AG20443 (cell line): ENCODE measurements at places on chromosomes 6 and 20.

GRCh38 chr20:5357946-5358345 lies 41.2 kb upstream of the PROKR2 start:
- DNase-seq: no peak

DNA sequence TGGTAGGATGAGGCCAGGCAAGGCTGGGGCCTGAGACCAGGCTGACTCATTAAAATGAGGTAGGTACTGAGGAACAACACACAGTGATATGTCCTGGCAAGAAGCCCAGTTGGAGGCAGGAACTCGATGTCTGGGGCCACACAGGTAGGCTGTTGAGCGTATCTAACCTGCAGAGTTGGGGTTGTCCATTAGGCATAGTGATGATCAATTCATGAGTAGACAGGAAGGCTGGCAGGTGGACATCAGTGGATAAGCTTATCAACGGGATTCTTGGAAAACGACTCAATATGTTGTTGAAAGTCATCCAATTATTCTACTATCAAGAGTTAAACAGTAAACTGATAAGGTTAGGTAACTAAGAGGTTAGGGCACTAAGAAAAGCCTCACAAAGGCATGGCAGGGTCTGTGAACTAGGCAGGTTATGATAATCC lies 193.2 kb upstream of the COL21A1 start:
- DNase-seq: no peak

- DNase-seq: no peak
Observed at GRCh38 chr6:63525186-63525878, 46.9 kb upstream of the LOC128125822 start.

DNA sequence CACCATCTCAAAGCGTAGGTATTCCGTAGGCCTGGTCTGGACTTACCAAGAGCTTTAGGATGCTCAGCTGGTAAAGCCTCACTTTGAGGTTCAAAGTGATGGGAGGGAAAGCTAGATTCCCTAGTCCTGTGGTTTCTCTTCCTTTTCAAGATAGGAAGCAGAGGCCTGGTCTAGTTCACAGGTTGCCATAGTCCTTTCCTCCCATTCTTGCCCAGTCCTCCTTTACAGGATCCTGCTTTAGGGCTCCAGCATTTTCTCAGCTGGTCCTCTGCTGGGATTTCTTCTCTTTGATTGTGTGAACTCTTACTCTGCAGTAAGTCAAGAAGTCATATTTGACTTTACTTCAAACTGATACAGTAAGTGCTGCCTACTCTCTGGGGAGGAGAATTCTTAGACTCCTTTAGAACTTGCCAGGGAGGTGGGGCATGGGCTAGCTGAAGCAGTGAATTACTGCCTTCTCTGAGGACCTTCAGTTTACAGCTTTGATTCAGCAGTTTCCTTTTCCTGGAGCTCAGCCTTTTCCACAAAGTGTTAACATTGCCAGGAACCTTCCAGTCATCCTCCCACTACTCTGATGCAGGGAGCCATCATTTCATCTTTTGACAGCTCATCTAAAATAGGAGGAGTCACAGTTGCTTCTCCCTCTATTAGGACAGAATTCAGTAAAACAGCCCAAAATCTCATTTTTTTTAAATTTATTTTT lies 42.8 kb upstream of the PLCG1 start:
- DNase-seq: no peak

DNA sequence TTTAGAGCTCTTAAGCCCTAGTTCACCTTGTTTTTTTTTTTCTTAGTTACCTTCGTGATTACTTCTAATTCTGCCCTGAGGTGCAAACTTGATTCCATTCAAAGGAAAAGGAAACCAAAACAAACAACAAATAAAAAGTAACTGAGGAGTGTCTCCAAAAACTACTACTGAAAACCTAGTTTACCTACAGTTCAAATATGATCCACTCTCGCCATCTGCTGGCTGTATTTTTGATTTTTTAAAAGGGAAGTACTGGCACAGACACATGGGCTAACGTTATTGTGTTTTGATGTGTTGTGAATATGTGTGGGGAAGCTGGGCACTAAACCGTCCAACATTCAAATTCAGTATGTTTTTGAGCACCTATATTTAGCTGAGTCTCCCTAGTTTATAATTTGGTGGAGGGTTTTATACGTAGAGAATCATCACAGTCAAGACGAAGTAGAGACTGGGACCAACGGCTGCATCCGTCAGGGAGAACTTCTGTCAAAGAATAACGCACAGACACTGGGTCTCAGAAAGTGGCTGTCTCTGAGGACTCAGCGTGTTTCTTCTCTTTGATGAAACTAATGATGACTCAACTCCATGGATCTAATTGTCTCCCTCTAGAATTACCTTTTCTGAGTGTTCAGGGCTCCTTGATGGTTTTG lies 373.5 kb upstream of the BTBD3 start:
- peak; percentile 58 for DNase-seq

DNA sequence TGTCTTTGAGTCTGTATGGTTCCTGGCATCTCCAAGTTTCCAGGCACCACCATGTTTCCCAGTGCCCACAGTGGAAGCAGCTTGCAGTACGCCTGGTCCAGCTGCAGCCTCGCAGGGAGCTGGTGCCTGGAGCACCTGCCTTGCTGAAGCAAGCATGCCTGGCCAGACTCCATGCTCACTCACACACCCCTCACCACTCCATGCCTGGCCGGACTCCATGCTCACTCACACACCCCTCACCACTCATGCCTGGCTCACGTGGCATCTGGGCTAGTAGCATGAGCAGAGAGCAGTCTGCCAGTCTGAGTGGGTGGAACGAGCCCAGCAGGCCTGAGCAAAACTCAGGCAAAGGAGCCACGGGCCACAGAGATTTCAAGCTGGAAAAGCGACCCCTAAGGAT lies 214.3 kb downstream of the TFAP2C start:
- no peak for DNase-seq

DNA sequence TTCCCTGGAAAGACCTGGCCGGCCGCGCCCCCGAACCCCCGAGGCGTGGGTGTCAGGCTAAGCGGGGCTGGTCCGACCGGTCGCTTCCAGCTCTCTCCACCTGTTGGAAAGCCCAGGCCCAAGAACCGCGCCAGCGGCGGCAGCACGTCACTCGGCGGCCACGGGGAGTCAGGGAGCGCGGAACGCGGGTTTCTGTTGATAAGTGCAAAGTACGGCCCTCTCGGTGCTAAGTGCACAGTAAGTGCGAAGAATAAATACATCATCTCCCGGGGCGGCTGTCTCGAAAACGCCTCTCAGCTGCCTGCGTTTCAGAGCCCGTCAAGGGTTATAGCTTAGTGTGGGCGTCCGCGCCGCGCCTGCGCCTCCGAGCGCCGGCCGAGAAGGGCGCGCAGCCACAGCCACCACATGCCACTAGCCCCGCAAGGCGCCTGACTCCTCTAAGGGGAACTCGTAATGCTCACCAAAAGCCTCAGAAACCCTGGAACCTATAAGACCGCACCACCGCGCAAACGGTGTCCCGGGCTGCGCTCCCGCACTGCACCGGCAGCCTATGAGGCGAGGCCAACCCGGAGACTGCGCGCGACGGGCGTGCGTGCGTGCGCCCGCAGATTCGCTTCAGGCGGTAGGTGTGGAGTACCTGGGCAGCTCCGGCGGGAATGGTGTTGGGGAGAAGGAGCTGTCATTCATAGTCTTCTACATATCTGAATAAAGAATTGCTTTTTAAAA lies 9.2 kb upstream of the TBX18 start:
- peak; percentile 49 for DNase-seq

GRCh38 chr20:19901226-19901625 lies 115.9 kb upstream of the NAA20 start:
- no peak for DNase-seq

DNA sequence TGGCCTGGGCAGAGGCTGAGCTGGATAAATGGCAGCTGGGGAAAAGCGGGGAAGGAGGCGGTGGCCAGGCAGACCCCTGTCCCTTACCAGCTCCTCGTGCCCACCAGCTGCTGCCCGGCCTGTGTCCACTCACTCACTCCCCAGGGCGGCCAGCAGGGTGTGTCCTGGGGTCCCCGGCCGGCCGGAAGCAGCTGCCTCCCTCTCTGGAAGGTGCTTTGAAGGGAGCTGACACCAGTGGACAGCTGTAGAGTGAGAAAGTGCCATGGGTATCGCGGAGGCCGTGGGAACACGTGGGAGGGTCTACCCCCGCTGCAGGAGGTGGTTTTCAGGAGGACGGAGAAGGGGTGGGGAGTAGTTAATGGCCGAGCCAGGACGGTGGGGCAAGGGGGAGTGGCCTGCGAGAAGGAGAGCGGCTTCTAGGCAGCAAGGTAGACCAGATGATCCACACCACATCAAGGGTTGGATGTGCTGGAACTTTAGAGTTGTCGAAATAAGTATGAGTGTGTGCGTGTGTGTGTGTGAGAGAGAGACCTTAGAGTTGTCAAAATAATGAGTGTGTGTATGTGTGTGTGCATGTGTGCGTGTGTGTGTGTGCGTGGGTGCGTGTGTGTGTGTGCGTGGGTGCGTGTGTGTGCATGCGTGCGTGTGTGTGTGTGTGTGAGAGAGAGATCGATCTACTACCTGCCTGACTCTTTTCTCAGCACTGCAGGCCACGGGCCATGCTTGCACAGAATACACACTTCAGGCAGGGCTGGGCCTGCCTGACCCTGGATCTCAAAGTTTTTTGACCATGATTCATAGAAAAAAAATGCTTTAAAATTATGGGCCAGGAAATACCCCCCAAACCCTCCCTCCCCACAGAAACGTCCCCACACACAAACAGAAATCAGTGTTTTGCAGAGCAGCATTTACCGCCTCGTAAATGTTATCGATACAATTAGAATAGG lies 43.9 kb downstream of the CDH4 start:
- DNase-seq: no peak

GRCh38 chr6:77987035-77987384 lies 334.2 kb downstream of the MEI4 start:
- no peak for DNase-seq

- DNase-seq: no peak
Observed at GRCh38 chr6:45966340-45966739, 49.3 kb downstream of the CLIC5 start.

- no peak for DNase-seq
Observed at GRCh38 chr6:41957117-41957516, 15.5 kb upstream of the CCND3 start.

DNA sequence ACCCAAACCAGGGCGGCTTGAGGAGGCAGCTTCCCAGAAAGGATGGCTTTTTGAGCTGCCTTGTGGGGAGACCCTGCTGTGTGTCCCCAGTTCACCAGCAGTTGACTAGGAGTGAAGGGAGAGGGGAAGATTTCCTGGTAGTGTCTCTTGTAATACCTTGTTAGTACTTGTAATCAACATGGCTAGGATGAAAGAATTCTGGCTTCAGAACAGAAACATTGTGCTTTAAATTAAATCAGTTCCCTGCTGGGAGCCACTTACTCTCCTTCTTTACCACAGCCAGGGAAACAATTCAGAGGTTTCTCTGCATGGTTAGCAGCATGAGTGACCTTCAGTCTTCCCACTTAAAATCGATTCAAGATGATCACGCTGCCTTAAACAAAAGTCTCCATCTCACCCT lies 525.4 kb upstream of the ID4 start:
- no peak for DNase-seq

- peak; percentile 14 for DNase-seq
Observed at GRCh38 chr6:105301072-105301503, 101.8 kb downstream of the PREP start.

- DNase-seq: no peak
Observed at GRCh38 chr20:58287638-58288037, 21.9 kb upstream of the RAB22A start.

DNA sequence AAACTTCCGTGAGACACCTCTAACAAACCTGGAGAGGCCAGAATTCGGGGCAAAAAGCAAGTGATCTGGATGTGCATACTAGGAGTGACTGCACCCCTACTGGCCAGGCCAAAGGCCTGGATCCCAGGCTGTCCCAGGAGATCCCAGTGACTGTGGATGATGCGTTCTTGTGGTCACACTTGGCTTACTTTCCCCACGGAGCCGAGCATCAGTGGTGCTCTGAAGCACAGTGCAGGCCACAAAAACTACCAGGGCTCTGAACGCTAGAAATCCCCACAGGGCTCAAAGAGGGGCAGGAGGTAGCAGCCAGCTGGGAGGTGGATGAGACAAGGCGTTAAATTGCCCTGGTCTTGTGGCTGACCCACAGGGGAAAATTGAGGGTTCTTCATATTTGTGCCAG lies 7.1 kb downstream of the TRIM26 start:
- peak; percentile 69 for DNase-seq

DNA sequence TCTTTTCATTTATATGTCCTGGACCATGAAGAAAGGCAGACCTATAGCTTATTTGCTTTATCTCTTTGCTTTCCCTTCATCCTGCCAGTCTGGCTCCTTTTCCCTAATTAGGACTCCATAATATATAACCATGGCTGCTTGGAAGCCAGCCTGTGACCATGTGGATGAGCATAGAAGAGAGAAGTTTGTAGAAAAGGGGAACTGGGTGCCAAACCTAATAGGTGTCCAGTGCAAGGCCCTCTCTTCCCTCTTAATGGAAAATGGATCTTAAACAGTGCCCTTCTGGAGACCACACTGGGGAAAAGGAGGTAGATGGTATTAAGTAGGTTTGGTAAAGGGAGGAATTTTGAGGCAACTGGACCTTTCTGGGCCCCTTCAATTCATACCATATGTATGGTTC lies 16.7 kb upstream of the OSTM1 start:
- no peak for DNase-seq

- DNase-seq: no peak
Observed at GRCh38 chr6:138522611-138523010, 23.3 kb upstream of the NHSL1 start.

DNA sequence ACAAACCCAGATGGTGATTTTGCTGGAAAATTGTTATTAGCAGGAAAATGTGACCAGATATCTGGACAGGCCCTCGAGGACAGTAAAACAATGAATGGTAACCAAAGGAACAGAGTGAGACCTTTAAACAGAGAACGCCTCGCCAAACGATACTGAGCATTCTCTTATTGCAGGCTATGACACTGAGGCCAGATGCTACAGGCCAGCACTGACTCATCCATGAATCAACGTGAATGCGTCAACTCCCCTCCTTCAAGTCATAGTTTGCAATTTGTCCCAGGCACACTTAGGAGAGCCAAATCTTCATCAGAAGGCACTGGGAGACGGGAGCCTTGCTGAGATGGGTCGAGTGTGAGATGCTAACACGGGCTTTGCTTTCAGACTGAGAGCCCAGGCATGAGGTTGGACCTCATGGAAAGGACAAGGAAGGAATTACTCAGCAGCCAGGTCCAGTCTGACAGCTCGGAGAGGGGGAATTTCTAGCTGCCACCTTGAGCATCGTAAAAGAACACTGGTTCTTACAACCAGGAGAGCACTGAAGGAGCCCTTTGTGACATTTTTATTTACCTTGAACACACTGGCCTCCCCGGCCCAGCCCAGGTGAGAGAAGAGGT lies 60.7 kb downstream of the BMP7 start:
- DNase-seq: peak; percentile 90

DNA sequence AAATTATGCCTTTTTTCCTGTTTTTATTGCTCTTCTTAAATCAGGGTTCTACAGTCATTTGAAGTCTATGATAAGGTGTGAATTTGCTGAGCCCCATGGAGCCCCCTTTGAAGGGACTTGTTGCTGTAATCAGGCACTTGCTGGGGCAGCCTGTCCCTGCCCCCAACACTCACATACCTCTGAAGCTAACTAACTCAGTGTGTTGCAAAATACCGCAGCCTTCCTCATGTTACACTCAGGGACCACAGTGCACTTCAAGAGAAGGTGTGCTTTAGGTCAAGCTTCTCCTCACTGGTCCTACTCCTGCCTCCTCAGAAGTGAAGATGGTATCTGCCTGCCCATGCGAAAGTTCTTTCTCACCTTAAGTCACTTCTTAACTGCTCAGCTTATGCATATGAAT lies 66.1 kb upstream of the GLP1R start:
- no peak for DNase-seq
